ENCODE measurements at places on chromosomes 13 and 19.

GRCh38 chr19:3507371-3508120 lies 1.4 kb downstream of the FZR1 start:
- no peak for DNase-seq

- DNase-seq = no peak
Measured at GRCh38 chr19:55224038-55224665, 4.4 kb downstream of the TMEM86B start.

DNA sequence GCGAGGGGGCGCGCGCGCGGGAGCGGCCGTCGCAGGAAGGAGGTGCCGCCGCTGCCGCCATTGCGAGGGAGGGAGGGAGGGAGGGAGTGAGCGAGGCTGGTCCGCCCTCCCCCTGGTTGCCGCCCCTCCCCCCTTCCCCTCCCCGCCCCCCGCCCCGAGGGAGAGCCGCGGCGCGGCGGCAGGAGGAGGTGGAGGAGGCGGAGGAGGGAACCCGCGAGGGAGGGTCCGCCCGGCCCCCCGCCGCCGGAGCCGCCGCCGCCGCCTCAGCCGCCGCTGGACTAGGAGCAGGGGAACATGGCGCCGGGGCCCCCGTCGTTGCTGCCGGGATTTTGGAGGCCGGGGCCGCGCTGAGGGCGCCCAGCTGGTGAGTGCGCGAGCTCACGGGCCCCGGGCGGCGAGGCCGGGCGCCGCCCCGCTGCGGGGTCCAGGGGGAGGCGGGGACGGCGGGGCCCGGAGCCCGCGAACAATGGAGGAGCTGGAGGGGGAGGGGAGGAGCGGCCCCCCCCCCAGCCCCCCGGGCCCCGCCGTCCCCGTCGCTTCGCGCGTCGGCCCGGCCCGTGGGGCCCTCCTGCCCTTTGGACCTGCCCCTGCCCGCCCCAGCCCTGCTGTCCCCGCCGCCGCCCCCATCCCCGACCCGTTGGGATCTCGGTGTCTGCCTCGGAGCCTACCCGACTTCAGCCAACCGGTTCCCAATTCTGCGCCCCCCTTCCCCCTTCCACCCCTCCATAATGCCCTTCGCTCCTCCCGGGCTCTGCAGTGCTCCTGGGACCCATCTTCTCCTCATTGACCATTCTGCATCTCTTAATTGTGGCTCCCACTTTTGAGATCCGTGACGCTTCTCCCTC lies at the start of gene ARHGAP35:
Gene ARHGAP35, plus strand, starts transcription at position 152 of the 845 bp plus-strand sequence. CDS start 57,679 bp downstream, outside the sequence.
- DNase-seq = no peak

- no peak for DNase-seq
Measured at GRCh38 chr13:89401264-89401675, 1730.1 kb downstream of the SLITRK5 start.

DNA sequence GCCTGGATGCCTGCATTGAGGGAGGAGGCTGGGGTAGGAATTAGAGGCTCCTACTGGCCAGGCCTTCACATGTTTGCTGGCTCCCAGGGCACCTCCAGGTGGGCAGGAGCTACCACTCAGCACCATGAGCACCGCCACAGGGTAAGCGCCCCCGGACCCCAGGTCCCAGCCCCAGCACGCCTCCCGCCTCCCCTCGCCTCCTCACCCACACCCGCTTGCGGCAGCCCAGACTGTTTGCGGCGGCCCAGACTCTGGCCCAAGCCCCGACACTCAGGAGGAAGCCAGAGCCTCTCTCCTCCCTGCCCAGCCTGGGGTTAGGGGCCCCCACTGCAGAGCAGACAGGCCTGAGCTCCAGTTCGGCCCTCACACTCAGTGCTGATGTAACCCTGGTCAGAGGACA lies 652 bp downstream of the EPS8L1 start:
- no peak for DNase-seq

- no peak for DNase-seq
Measured at GRCh38 chr19:49161987-49162386, 4.4 kb downstream of the TRPM4 start.

DNA sequence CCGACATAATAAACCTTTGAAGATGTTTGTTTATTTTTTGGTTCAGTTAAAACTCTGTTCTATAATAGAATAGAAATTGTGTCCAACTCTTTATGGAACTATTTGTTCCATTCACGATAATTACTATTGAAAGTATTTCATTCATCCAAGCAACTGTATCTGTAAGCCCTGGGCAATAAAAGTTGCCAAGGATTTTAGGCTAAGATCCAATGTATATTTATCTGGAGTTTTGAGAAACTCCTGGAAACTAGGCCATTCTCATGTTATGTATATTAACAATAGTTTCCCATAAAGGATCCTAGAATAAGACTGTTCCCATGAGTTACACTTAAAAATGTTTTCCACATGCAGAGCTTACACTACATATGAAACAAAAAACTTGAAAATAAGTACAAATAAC lies 261.6 kb downstream of the SLITRK6 start:
- no peak for DNase-seq

- DNase-seq = no peak
Measured at GRCh38 chr13:43983373-43983772, 103.7 kb downstream of the LACC1 start.

- DNase-seq = peak; percentile 69
Measured at GRCh38 chr19:49875857-49876421, 1.2 kb downstream of the AKT1S1 start.

GRCh38 chr19:4582980-4583842 lies 23.7 kb upstream of the SEMA6B start:
- DNase-seq = no peak

- DNase-seq = no peak
Measured at GRCh38 chr19:33781996-33782395, 14.7 kb upstream of the KCTD15 start.

- no peak for DNase-seq
Measured at GRCh38 chr13:98697791-98698190, 54.7 kb downstream of the SLC15A1 start.

- no peak for DNase-seq
Measured at GRCh38 chr13:29260684-29261083, 334.8 kb downstream of the SLC7A1 start.

GRCh38 chr19:55379174-55379573 lies 2.5 kb downstream of the TMEM190 start:
- no peak for DNase-seq

GRCh38 chr13:66345971-66346370 lies 884.2 kb downstream of the PCDH9 start:
- DNase-seq = no peak
